T-cell (primary cell): ENCODE measurements at places on chromosomes 6 and 20. TPM values are rescaled to one million over a fixed set of nuclear protein-coding genes. Genes with fewer than 3 reads are reported as not detected.

GRCh38 chr6:16907991-16908390 is 146.7 kb upstream of the ATXN1 start:
- DNase-seq, result no peak

DNA sequence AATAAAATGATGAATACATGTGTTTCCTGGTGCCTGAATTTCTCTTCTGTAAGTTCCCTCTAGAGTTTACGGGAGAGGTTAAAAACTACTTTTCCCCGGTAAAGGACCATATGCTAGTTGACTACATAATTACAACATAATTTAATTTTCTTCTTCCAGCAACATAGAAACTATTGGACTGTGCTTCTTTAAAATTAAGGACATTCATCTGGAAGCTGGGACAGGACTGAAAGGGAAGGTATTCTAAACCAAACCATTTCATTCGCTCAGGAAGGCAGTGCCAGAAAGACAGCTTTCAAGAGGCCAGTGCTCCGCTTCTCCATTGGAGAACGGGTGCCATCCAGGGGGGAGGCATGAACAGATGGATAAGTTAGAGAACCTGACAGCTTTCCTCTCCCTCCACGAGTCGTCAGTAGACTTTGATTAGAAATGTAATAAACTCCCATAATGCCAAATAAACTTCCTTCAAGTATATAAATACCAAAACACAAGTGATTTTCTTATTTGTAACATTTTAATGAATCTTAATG is 458.0 kb upstream of the SOX4 start:
- no peak for DNase-seq

GRCh38 chr20:59823030-59823423 is 110.4 kb downstream of the SYCP2 start:
- DNase-seq, result no peak

RGS17 gene
- total RNA-seq, result 0.09 TPM

LY6G6D gene
- not detected for total RNA-seq

DNA sequence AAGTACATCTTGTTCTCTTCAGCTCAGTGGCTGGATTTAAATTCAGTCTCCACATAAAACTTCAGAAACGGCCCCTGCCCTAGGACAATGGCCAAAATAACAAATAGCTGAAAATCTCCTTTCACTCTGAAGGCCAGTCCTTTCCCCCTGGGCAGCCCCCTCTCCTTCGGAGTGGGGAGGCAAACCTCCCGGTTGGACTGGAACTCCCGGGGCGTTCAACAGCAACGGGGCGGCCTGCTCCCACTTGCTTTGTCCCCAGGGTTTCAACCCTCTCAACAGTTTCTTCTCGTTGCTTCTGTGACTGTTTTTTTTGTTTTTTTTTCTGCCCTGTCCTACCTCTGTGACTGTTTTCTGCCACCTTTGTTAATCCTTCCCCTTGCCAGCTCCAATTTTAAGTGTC is 102.6 kb upstream of the DUSP22 start:
- DNase-seq, result no peak

DNA sequence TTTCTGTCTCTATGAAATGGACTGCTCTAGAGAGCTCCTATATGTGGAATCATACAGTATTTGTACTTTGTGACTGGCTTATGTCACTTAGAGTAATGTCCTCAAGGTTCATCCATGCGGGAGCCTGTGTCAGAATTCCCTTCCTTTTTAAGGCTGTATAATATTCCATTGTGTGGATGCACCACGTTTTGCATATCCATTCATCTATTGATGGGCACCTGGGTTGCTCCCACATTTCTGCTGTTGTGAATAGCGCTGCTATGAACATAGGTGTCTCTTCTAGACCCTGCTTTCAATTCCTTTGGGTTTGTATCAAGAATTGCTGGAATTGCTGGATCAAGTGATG is 155.4 kb downstream of the BMP7 start:
- no peak for DNase-seq

DNA sequence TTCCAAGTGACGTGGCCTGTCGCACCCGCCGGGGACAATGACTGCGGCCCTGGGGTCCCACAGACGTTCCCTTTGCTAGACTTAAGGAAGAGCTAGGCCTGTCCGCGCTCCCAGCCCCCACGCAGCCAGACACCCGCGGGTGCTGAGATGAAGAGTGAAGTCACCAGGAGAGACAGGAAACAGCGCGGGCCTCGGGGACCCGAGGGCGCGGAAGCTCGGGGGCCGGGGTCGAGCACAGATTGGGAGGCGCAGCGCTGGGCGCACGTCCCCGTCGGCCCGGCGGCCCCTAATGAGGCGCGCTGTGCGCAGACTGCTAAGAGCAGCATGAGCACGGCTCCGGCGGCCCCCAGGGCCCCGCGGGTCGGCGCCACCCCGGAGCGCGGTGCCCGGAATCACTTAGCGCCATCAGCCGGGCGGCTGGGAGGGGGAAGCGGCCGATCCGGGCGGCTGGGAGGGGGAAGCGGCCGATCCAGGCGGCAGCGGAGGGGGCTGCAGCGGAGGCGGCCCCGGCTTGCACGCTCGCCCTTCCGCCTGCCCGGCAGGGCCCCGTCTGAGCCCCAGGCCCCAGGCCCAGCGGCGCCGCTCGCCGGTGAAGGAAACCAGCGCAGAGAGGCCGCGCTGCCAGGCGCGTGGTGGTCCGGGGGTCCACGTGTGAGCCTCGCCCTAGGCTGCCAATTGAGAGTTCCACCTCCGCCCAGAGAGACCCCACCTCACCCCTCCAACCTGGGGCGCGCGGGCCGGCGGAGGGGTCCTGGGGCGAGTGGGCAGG is 8.3 kb upstream of the AVP start:
- peak; percentile 28 for DNase-seq

DNA sequence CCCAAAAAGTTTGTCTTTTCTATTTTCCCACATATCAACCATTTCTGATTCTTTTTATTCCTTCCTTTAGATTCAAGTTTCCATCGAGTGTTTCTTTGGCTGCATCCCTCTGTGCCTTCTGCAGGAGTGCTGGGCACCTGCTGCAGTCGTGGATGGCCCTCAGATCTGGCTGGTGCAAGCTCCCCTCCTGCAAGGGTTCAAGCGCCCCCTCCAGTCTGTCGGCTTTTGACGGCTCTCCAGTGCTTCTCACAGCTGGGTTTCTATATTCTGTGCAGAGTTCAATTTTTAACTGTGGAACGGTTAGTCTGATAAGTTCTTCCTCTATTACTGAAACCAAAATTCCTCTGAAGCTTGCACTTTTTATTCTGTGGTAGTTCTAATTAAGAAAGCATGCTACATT is 132.1 kb downstream of the HUS1B start:
- DNase-seq, result no peak

DNA sequence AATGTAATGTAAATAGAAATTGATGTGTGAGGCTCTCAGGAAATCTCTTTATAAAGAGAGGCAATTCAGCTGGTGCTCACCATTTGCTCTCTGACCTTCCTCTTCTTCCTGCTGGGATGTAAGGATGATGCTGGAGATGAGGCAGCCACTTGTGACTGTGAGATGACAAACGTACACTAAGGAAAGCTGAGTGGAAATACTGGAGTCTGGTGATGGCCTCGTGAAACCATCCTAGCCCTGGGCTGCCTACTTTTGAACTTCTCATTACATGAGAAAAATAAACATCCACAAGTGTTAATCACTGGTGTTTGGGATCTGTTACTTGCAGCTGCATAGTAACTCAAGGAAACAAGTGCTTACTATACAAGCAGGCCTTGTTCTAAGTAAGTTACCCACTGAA is 114.9 kb upstream of the NHSL1 start:
- DNase-seq, result no peak

DNA sequence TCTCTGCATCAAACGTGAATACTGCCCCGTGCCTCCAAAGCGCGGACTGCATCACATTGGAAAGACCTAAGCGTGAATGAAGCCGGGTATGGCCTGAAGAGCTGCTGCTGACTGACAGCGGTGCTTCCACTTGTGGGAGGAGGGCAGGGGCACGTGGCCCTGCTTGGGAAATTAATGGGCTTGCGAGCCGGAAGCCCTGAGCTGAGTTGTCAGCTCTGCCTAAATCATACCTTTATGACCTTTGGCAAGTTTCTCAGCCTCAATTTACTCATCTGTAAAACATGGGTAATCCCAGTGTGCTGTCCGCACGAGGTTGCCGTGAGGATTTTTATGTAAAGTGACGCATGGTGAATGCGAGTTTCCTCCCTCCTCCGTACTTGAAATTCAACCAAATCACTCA is 67.0 kb upstream of the FOXQ1 start:
- DNase-seq, result no peak

CGA gene
- total RNA-seq, result not detected

RFX6 gene
- total RNA-seq, result not detected

LHFPL5 gene
- total RNA-seq, result not detected

SNAP25 gene
- 0.18 TPM for total RNA-seq

CST4 gene
- not detected for total RNA-seq

GRCh38 chr6:78700991-78701390 is 166.4 kb upstream of the IRAK1BP1 start:
- no peak for DNase-seq

DNA sequence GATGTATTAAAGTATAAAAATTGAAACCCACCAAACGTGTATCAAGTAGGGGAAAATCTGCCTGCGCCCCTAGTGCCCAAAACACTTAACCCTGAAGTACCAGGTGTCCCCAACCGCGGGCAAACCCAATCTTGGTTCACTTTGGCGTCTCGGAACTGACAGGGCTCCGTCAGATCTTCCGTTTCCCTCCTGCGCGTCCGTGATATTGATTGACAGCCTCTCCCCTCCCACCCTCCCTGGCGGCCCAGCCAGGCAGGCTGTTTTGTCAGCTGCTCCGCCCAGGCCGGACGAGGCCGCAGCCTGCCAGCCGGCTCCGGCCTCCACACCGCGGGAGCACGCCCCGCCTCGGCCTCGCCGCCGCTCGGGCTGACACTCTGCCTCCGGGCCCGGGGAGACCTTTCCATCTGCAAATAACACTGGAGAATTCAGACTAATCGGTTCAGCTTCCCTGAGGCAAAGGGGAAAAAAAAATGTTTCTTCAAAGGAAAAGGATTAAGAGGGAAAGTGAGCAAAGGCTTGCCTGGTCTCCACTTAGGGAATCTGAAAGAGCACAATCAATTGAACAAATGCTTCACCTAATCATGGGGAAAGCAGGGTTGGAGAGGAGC is 234.9 kb upstream of the MCHR2 start:
- no peak for DNase-seq

- DNase-seq, result no peak
Observed at GRCh38 chr20:63005862-63006539, 763 bp downstream of the BHLHE23 start.

AVP gene
- not detected for total RNA-seq

FGD2 gene
- 2.8 TPM for total RNA-seq

- no peak for DNase-seq
Observed at GRCh38 chr20:38779247-38780097, 26.0 kb upstream of the PPP1R16B start.

HLA-DQA1 gene
- 6.9 TPM for total RNA-seq

BPIFA1 gene
- total RNA-seq, result not detected
